ENCODE measurements at places on chromosomes 13 and 19.

DNA sequence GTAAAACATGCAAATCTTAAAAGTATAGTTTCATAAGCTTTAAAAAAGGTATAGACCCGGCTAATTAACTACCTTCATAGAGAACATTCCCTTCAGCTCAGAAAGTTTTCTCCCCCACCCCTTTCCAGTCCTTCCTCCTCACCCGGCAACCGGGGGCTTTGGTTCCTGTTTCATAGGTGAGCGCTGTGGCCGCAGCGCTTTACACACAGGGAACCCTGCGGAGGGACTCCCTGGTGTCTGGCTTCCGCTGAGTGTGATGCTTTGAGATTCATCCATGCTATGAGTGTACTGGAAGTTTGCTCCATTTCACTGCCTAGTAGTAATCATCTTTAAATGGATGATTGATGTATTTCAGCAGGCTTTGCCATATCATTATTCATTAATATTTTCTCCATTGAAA lies 26.0 kb upstream of the PABPC3 start:
- peak; percentile 39 for DNase-seq

GRCh38 chr19:6761053-6761676 lies 6.1 kb downstream of the SH2D3A start:
- DNase-seq, result peak; percentile 61

DNA sequence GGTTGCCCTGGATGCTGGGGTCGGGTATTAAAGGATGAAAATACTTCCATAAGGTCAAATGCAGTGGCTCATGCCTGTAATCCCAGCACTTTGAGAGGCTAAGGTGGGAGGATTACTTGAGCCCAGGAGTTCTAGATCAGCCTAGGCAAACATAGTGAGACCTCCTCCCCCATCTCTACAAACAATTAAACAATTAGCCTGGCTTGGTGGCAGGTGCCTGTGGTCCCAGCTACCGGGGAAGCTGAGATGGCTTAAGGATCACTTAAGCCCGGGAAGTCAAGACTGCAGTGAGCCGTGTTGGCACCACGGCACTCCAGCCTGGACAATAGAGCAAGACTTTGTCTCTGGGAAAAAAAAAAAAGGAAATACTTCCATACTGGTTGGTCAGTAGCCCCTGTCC lies 1.5 kb downstream of the KLK11 start:
- no peak for DNase-seq

GRCh38 chr19:15300533-15301197 lies 31.7 kb downstream of the BRD4 start:
- no peak for DNase-seq

DNA sequence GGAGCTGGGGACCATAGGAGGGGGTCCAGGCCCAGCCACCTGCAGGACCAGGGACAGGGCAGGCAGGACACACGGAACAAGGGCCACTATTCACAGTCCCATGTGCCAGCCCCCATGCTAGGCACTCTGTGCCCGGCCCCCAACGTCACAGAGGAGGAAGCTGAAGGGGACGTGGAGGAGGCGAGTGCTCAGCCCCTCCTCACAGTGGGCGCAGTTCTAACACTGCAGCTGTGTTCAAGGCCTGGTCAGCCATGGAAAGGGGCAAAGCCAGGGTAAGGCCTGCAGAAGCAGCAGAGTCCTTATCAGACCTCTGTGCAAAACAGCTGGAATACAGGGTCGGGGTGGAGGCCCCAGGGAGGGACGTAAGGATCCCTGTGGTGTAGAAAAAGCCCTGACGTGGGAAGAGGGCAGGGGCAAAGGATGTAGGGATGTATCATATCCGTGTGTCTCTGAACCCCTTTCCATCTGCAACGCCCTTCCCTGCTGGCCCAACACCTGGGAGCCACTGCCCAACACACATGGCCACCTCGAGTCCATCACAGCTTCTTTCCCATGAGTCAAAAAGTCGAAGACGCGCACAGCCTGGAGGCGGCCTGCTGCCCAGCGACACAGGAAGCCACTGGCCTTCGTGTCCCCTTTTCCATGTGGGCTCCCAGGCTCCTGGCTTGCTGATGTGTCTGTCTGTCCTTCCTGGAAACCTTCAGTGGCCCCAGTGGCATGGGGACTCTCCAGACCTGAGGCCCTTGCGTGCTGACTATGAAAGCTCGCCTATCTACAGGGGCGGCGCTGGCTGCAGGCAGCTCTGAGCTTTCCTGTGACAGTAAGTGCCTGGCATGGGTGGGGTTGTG lies 28.0 kb downstream of the SH3GL1 start:
- no peak for DNase-seq

GRCh38 chr13:105509981-105510762 lies 1025.3 kb downstream of the EFNB2 start:
- no peak for DNase-seq

GRCh38 chr13:90321281-90321931 lies 1026.1 kb upstream of the MIR17HG start:
- DNase-seq, result no peak

- no peak for DNase-seq
Observed at GRCh38 chr13:97346097-97346496, 87.9 kb upstream of the RAP2A start.

DNA sequence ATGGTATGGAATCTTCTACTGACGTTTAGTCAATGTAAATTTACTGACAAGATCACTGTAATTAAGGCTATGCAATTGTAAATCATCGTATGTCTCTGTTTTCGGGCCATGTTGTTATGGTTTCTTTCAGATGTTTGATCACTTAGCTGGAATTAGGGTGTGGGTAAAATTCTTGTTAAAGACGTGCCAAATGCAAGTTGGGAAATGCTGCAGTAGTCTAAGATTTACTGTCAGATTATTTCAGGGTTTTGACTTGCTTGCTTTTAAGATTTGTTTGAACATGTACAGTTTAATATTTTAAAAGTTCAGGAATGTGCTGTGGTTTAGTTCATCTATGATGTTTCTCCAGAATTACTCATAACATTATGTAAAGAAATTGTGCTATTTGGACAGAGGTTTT lies 10.8 kb downstream of the NDFIP2 start:
- DNase-seq, result no peak

DNA sequence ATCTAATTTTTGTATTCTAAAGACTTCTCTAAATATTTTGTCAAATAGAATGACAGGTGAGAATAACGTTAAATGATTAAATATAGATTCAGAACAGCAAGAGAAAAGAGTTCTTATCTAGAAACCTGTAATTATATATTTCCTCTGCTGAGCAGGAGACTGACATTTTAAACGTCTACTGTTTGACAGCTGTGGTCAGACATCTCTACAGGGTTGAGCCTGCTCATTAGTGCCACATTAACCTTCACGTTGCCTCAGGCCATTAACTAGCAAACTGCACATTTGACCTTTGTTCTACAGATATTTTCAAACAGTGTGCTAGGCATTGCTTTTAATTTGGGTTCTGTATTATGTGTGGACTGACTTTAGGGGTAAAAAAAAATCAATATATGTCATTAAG lies 347.5 kb downstream of the GPC5 start:
- no peak for DNase-seq

DNA sequence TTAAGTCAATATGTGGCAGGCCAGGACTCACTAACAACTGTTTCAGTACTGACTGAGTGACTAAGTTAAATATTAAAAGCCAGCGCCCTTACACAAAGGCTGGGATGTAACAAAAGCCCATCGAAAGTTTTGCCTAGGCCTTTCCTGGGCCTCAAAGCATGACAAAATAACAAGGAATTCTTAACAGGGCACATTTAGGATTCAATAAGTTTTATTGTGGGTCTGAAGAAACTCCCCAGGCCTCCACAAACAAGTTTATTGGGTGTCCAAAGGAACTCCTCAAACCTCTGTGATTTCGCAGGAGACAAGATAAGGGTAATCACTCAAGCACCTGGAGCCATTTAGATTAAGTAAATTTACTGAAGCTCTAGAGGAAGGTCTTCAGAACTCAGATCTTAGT lies 130.7 kb upstream of the SGCG start:
- no peak for DNase-seq

DNA sequence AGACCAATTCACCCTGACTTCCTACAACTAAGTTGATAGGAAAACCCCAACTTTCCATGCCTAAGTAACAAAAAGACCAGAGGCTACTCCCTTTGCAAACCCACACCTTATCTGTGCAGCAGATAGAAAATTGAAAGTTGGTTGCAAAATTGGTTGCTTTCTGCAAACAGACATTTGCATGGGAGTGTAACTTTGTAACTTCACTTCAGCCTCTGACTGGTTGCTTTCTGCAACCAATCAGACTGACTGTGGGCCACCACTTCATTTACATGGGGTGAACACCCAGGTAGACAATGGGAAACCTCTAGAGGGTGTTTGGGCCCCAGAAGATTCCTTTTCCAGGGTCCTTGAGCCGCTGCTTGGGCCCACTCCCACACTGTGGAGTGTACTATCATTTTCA lies 9.8 kb downstream of the TEX30 start:
- DNase-seq, result no peak

DNA sequence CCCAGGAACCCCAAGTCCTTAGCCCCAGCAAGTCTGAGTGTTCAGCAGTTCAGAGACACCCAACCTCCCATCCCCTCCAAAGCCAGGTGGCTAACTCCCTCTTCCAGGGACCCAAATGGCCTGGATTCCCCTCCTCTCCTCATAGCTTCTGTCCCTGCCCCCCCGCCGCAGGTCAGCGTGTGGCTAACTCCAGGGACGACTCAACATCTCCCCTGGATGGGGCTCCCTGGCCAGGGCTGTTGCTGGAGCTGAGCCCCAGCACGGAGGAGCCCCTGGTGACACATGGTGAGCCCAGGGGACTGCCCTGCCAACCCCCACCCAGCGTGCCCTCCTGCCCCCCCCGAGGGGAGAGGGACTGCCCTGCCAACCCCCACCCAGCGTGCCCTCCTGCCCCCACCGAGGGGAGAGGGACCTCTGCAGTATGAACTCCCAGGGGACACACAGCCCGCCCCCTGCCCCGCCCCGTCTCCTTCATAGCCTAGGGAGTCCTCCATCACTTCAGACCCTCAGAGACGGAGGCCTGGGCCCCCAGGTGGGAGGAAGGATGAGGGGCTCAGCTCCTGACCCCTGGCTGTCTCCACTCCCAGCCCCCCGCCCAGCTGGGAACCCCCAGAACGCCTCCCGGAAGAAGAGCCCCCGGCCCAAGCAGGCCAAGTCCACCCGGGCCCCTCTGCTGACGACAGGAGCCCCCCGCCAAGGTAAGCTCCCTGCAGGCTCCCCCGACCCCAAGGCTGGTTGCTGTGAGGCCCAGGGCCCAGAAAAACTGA lies 1.7 kb downstream of the SSC5D start:
- DNase-seq, result no peak

- DNase-seq, result peak; percentile 37
Observed at GRCh38 chr13:83879431-83880171, 2.7 kb downstream of the SLITRK1 start.

DNA sequence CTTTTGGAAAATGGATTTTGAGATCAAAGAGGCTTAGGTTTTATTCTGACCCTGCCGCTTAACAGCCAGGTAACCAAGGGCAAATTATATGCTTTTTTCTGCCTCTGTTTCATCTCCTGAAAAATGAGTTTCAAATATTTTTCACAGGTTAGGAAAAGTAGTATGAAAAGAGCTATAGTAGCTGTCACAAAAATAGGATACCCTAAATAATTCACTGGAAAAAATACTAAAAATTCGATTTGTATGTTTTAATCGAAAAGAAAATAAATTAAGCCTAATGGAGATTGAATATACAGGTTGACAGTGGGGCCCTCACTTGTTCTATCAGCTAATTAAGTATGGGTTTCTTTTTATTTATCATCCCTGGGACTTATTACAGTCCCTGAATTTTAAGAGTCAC lies 58.3 kb downstream of the RNF6 start:
- DNase-seq, result no peak
